ENCODE measurements at places on chromosomes 5 and 9.

DNA sequence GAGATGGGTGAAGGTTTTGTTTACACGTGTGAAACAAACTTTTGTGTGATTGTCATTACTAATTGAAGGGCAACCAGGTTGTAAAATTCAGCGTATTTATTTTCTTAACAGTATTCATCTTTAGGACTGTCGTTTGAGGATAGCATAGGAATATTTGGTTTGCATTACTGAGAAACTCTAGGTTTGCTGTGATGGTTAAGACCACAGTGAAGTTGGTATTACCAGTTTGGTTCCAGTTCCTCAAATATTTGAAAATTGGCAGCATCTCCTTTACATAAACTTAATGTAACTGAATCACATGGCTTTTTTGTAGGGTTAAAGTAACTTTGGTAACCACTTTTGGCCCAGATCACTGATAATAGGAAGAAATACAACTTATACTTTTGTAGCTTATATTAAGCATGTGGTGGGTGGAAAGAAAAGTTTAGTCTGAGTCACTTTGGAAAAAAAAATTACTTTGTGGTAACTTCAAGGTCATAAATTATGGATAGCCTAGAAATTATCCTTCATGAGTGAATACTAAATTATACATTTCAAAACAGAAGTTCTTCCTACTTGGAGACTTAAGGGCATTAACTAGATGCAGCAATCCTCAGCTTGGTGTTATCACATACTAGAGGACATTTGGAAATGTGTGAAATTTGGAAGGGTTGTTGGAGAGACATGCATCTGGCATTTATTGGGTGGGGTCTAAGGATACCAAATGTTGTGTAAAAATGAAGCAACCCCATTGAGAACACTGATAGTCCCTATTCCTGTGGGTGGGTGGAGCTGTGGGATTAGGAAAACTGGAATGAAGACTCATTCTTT, 33.9 kb downstream of the G3BP1 start:
- no peak overlapping the region for H3K27ac ChIP-seq
- H3K27me3 ChIP-seq = no peaks in the 10 kb centered on the region
- H3K4me3 ChIP-seq = no peak overlapping the region

- H3K36me3 ChIP-seq = no peaks in the 10 kb centered on the region
- H3K4me1 ChIP-seq = no peaks in the 10 kb centered on the region
- no peak overlapping the region for H3K27ac ChIP-seq
- no peak for DNase-seq
- H3K27me3 ChIP-seq = no peaks in the 10 kb centered on the region
- H3K4me3 ChIP-seq = no peak overlapping the region
These were observed 10.3 kb upstream of the GPSM1 start for GRCh38 chr9:136316896-136317676.

GRCh38 chr9:112421771-112422222, 41.9 kb downstream of the HSDL2 start:
- no peak overlapping the region for H3K4me3 ChIP-seq
- no peaks in the 10 kb centered on the region for H3K27me3 ChIP-seq
- H3K36me3 ChIP-seq = no peaks in the 10 kb centered on the region

DNA sequence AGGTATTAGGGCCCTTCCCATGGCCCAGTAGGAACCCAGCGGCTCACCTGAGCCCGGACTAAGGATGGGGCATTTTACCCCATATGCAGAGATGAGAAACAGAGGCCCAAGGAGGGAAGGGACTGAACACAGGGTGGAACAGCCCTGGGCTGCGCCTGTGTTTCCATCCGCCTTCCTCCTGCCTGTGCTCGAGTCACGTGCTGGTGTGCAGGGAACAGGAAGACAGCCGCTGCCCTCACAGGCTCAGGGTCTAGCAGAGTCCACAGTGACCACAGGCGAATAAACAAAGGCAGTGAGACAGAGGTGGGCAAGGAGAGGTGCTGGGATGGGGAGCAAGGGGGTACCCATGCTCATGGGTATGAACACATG, 129.4 kb downstream of the C9orf50 start:
- peak overlapping the region; percentile 9 for H3K4me3 ChIP-seq
- DNase-seq = no peak
- peak overlapping the region; percentile 98 for H3K27ac ChIP-seq
- H3K4me1 ChIP-seq = peaks cover 66% of the 10 kb centered on the region
- H3K36me3 ChIP-seq = no peaks in the 10 kb centered on the region

GRCh38 chr5:153565822-153566221, 75.4 kb downstream of the GRIA1 start:
- no peaks in the 10 kb centered on the region for H3K27me3 ChIP-seq
- no peaks in the 10 kb centered on the region for H3K4me1 ChIP-seq
- H3K36me3 ChIP-seq = no peaks in the 10 kb centered on the region
- H3K27ac ChIP-seq = no peak overlapping the region

DNA sequence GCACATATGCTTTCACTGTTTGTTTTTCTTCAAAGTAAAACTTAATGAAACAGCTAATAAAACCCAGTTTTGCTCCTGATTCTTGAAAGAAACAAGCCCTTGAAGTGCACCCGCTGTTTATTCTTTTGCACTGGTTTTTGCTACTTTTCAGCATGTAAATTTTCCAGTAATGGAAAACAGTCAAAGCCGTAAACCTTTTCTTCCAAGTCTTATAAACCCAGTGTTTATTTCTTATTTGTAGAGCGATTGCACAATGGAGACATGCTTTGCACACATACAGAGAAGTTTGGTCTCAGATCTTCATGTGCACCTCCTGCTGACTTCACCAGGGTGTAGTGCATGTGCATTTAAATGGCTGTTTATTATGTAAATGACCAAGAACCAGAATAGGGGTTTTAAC, 51.8 kb downstream of the ATG10 start:
- H3K4me3 ChIP-seq = no peak overlapping the region
- H3K36me3 ChIP-seq = no peaks in the 10 kb centered on the region
- no peak for DNase-seq
- H3K27me3 ChIP-seq = no peaks in the 10 kb centered on the region
- H3K27ac ChIP-seq = no peak overlapping the region
- no peaks in the 10 kb centered on the region for H3K4me1 ChIP-seq

DNA sequence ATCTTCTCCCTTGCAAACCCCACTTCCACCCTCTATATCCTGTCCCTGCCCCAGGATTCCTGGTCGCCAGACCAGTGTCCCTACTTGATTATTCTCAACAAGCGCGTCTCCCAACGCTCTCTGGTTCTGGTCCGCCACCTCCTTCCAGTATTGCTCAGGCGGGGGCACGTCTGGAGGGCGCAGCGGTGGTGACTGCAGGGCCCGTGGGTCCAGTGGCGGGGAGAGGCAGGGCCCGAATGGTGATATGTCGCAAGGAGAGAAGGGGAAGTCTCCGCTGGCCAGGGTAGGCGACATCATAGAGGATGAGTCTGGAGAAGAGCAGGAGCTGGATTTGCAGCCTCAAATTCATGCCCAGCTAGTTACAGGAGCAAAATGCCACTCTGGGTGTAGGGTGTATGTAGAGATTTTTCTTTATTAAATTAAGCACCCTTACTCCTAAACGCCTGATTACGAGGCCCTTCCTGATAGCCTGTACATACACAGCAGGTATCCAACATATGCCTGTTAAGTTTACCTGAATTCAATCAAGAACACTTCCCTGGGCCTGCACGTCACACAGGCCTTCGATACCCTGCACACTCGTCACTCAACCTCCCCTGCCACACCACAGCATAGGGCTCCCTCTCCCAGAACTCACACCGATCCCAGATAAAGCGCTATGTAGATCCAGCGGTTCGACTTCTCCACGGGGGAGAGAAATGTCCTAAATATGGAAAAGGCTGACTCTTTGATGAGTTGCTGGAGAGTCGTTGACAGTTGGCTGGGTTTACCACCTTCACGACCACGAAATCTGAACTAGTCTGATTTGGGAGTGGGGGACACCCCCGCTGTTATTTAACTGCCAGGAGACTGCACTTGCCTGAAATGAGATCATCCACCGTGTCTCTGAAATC, 4.8 kb downstream of the MCIDAS start:
- no peaks in the 10 kb centered on the region for H3K36me3 ChIP-seq
- H3K27ac ChIP-seq = no peak overlapping the region
- H3K27me3 ChIP-seq = no peaks in the 10 kb centered on the region

DNA sequence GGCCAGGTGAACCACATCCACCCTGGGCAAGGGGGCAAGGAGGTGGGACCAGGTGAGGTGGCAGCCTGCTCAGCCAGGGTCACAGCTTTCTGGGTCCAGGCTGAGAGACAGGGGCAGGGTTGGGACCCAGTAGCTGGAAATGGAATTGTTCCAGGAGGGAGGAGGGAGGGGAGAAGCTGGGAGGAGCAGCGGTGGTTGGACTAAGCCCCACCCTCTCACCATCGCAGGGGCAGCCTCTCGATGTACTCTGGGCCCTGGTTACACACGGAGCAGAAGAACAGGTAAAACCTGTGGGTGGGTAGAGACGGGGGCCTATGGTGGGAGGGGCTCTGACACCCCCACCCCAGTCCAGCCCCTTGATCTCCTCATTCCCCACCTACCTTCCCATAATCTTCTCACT, 11.2 kb downstream of the PHF19 start:
- peaks cover 2% of the 10 kb centered on the region for H3K36me3 ChIP-seq
- no peak overlapping the region for H3K27ac ChIP-seq
- peaks cover 16% of the 10 kb centered on the region for H3K4me1 ChIP-seq
- no peak for DNase-seq

- no peaks in the 10 kb centered on the region for H3K27me3 ChIP-seq
- H3K27ac ChIP-seq = peak overlapping the region; percentile 34
- no peak overlapping the region for H3K4me3 ChIP-seq
- H3K4me1 ChIP-seq = peaks cover 32% of the 10 kb centered on the region
- DNase-seq = no peak
These were observed 52.0 kb upstream of the SLC25A51 start for GRCh38 chr9:37955781-37956422.

- no peaks in the 10 kb centered on the region for H3K27me3 ChIP-seq
- no peak overlapping the region for H3K4me3 ChIP-seq
- no peak for DNase-seq
These were observed 133.1 kb downstream of the ATPSCKMT start for GRCh38 chr5:10116594-10116993.

- no peaks in the 10 kb centered on the region for H3K36me3 ChIP-seq
- no peak overlapping the region for H3K4me3 ChIP-seq
- no peak overlapping the region for H3K27ac ChIP-seq
- no peaks in the 10 kb centered on the region for H3K4me1 ChIP-seq
These were observed 79.0 kb downstream of the C5orf15 start for GRCh38 chr5:133889271-133889905.

GRCh38 chr5:33433303-33434240, 7.2 kb upstream of the TARS1 start:
- no peak for DNase-seq
- no peaks in the 10 kb centered on the region for H3K27me3 ChIP-seq
- H3K27ac ChIP-seq = no peak overlapping the region

- H3K27me3 ChIP-seq = no peaks in the 10 kb centered on the region
- no peak overlapping the region for H3K4me3 ChIP-seq
- peaks cover 3% of the 10 kb centered on the region for H3K36me3 ChIP-seq
- DNase-seq = no peak
- H3K4me1 ChIP-seq = no peaks in the 10 kb centered on the region
These were observed 30.8 kb upstream of the REEP2 start for GRCh38 chr5:138408023-138408422.

DNA sequence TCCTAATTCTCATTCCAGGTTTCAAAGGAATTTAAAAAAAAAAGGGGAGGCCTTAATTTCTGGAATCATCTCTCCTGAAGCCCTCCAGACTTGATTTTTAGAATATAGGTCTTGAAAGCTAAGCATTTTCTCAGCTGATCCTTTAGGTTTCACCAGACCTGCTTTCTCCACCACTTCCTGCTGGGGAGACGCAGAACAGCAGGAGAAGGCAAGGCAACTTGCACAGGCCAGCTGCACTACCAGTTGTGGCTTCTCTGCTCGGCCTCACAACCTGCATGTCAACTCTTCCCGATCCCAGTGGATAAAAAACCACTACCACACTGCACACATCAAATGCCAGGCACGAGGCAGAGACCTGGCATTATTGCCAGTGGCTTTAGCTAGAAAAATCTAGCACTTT, 119.8 kb downstream of the SIL1 start:
- H3K27me3 ChIP-seq = no peaks in the 10 kb centered on the region
- no peaks in the 10 kb centered on the region for H3K4me1 ChIP-seq
- H3K27ac ChIP-seq = no peak overlapping the region
- H3K4me3 ChIP-seq = no peak overlapping the region

DNA sequence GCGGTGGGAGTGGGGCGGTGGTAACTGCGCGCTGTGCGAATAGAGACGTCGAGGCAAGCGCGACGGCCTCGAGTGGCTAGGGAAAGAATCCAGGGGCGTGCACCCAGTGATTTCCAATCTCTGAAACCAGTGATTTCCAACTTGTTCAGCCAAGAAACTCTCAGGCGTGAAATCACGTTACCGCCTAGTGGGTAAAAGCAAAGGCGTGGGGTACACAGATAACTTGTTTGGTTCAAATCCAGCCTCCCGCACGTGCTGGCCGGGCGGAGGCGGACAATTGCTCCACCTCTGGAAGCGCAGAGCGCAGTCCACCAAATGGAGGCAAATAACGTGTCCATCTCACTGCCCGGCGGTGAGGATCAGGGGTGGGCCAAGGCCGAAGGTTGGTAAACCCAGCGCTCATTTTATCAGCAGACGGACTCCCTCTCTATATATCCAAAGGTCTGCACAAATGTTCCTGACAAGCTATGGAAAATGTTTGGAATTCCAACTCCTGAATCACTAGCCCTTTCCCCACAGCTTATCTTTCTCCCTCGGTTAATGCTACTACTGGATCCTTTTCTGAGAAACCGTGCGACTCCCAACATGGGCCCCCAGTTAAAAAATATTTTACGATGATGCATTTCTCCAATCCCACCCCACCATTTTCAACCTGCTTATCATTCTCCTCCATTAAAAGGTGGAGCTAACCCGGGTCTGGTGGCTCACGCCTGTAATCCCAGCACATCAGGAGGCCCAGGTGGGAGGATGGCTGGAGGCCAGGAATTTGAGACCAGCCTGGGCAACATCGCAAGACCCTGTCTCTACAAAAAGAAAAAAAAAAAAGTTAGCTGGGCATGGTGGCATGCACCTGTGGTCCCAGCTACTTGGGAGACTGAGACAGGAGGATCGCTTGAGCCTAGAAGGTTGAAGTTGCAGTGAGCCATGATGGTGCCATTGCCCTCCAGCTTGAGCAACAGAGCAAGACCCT, 950 bp upstream of the FNBP1 start:
- H3K4me3 ChIP-seq = peak overlapping the region; percentile 67
- H3K36me3 ChIP-seq = peaks cover 3% of the 10 kb centered on the region
- H3K27me3 ChIP-seq = no peaks in the 10 kb centered on the region
- H3K27ac ChIP-seq = peak overlapping the region; percentile 79

- H3K27ac ChIP-seq = no peak overlapping the region
- no peak for DNase-seq
- no peaks in the 10 kb centered on the region for H3K36me3 ChIP-seq
- H3K4me3 ChIP-seq = no peak overlapping the region
- H3K4me1 ChIP-seq = no peaks in the 10 kb centered on the region
These were observed 62.5 kb upstream of the RNF130 start for GRCh38 chr5:180133971-180134508.

- peaks cover 17% of the 10 kb centered on the region for H3K36me3 ChIP-seq
- no peaks in the 10 kb centered on the region for H3K4me1 ChIP-seq
These were observed 25.2 kb downstream of the SKP2 start for GRCh38 chr5:36177154-36177553.

- no peaks in the 10 kb centered on the region for H3K27me3 ChIP-seq
- no peak overlapping the region for H3K27ac ChIP-seq
- H3K4me3 ChIP-seq = no peak overlapping the region
- no peak for DNase-seq
These were observed 2.0 kb upstream of the MXD3 start for GRCh38 chr5:177313561-177314259.
